Activated CD4-positive, alpha-beta T cell treated with anti-CD3 and anti-CD28 coated beads, Interleukin-2, amount 50 U/mL, for 48 hours (primary cell): ENCODE measurements at places on chromosomes 5 and 9.

DNA sequence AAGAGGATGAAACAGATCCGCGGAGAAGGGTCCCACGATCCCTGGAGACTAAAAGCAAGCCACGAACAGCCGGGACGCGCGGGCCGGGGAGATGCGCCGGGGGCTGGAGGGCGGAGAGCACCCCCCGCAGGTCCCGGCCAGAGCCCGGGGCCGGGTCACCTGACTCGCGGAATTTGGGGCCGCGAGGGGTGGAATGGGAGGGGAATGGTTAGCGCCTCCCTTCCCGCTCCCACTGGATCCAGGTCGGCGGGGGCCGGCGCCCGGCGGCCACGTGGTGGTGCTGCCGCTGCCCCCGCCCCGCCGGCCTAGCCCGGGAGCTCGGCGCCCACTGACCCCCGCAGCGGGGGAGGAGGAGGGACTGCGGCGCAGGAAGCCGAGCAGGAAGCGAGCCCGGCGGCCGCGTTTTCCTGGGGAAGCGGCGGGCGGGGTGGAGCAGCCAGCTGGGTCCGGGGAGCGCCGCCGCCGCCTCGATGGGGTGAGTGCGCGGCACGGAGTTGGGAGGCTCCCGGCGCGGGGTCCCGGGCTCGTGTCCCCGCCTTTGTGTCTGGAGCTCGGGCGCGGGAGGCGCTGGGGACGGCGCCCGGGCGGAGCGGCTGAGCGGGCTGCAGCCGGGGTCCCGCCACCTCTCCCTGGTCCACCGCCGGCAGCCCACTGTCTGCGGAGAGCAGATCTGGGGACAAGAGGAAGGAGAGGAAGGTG is at the start of gene RAI14:
Gene RAI14, plus strand, starts transcription at position 328 of the 699 bp plus-strand sequence. CDS start 30,592 bp downstream, outside the sequence.
- DNase-seq, result peak; percentile 35

- DNase-seq, result no peak
Observed at GRCh38 chr5:91850031-91850430, 466.9 kb upstream of the ARRDC3 start.

DNA sequence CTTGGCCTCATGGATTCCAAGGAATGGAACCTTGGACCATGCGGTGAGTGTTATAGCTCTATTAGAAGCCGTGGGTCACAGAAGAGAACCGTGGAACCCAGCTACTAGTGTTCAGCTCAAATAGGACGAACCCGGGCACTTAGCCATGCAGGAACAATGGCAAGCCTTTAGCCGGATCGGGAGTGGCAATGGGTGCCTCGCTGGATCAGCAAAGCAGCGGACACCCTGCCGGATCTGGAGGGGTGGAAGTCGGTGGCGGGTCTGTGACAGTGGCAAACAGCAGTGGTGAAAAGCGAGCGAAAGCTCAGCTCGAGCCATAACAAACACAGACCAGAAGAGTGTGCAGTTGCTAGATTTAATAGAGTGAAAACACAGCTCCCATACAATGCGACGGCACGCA is 2.4 kb upstream of the CDO1 start:
- DNase-seq, result no peak

DNA sequence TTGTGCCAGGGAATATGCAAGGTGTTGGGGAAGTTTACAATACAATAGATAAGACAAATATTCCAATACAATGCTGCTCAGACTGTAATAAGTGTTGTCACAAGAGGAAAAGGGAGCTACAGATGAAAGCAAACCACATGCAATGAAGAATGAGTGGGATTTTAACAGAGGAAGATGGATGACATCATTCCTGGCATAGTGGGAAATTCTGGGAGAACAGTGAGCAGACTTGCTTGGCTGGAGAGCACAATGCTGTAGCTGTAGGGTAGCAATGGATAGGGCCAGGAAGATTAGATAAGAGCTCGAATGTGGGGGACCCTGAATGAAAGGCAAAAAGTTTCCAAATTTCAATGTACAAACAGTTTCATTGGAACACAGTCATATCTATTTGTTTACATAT is 9.5 kb upstream of the DPYSL3 start:
- no peak for DNase-seq

DNA sequence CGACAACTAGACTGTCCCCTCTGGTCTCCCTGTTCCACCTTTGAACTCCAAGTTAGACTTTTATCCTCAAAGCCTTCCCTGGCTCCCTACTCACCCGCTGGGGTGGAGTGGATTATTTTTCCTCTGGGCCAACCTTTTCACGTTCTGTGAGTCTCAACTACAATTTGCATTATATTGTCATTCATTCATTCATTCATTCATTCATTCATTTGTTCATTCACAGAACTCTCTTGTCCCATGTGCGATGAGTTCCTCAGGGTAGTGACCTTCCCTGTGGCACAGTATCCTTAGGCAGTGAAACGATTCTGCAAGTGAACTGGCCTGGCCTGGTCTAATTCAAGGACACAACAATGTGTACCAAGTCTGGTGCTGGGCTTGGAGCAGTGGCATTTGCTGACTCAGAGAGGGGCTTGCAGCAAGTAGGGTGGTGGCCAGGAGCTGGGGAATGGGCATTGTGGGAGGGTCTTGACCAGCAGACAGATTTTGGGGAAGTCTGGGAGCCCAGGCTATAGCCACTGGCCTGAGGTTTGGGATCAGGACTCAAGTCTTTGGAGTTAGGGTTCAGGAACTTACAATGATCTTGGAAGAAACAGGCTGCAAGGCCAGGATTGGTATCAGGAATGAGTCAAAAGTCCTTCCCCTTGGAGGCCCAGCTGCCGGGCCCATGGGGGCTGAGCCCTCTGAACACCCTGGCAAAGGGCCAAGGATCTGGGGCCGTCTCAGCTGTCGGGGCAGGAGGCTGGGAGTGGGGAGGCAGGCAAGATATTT is 37.2 kb upstream of the COL15A1 start:
- no peak for DNase-seq

GRCh38 chr9:79572608-79573411 is 1.0 kb downstream of the TLE4 start:
- DNase-seq, result peak; percentile 60

GRCh38 chr5:171050916-171051315 is 189.1 kb downstream of the RANBP17 start:
- DNase-seq, result no peak
